NCI-H1105 (cell line): ENCODE measurements at places on chromosomes 13 and 19.

DNA sequence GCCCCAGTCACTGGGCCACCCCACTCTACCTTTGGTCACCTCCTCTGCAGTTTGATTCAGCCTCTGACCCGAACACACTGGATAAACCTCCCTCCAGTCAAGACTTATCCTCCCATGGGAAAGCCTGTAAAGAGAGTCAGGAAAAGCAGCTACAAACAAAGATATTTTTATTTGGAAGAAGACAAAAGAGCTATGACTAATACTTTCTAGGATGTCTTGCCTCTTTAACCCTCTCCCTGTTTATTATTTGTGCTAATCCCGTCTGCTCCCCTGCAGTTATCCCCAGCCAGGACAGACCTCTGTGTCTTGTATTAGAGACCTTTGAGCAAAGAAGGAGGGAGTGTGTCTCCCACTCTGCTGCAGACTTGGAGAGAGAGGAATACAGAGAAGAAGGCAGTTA lies 178.3 kb downstream of the EFNB2 start:
- no peak for DNase-seq

GRCh38 chr13:50617134-50617721 lies 226.3 kb downstream of the DLEU7 start:
- DNase-seq, result no peak

- no peak for DNase-seq
These were observed 23.3 kb downstream of the SMIM24 start for GRCh38 chr19:3456925-3457527.

- DNase-seq, result no peak
These were observed 122.6 kb upstream of the SLC10A2 start for GRCh38 chr13:103188713-103189326.

GRCh38 chr13:48906200-48906599 lies 69.5 kb upstream of the FNDC3A start:
- no peak for DNase-seq

DNA sequence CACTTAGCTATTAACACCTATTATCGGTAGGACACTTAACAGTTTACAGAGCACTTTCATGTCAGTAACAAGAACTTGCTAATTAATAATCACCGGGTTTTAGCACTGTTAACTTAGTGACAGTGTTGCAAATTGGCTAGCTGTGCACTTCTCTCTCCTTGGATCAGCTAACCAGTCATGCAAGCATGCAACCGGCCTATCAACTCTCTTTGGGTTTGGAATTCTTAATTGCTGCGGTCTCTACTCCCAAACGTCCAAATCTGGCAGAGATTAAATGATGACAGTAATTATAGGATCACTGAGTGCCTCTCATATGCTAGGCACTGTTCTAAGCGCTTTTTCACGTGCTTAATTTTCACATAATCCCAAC lies 1.2 kb downstream of the EPS15L1 start:
- DNase-seq, result no peak

DNA sequence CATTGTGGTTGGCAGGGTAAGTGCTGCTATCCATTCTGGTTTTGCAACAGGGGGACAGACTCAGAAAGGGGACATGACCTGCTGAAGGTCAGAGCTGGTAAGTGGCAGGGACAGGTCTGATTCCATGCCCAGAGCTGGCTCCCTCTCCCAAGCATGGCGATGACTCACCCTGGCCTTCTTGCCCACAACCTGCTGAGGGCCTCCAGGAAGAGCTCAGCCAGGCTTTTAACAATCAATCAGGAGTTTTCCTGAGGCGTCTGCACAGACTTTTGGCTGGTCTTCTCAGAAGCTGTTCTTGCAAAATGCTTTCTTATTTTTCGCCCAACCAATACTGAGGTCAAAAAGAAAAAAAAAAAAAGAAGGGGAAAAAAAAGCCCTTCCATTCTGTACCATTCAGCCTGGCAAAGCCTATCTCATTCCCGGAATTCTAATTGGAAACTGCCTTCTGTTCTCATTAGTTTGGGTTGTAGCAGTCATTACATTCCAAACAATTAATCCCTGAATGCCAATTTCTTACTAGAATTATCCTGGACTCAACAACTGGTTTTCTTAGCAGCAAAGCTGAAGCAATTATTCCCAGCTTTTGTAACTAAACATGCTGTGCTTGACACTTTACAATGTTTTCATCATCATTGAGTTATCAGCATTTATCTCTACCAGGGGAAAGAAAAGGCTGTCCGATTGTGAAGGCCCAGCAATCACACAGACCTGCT lies 17.7 kb downstream of the SIAH3 start:
- no peak for DNase-seq

GRCh38 chr19:47776568-47776967 lies 1.9 kb upstream of the SELENOW start:
- peak; percentile 93 for DNase-seq

DNA sequence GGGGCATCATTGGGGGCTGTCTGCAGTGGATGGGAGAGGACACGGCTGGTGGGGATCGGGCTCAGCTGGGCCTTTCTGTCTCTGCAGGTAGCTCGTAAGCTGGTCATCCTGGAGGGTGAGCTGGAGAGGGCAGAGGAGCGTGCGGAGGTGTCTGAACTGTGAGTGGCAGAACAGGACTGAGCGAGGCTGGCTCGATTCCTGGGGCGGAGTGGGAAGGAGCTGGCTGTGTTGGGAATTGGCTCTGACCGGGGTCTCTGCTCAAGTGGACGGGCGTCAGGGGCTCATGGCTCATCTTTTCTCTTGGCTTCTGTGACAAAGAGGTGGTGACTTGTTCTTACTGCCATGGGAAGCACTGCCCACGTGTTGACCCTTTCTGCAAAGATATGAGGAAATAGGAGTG lies 11.6 kb downstream of the TPM4 start:
- no peak for DNase-seq

GRCh38 chr13:21744149-21744548 lies 73.3 kb downstream of the FGF9 start:
- no peak for DNase-seq
